ENCODE measurements at places on chromosomes 7 and 10. TPM values are rescaled to one million over a fixed set of nuclear protein-coding genes. Genes with fewer than 3 reads are reported as not detected.
A peak's percentile ranks its signal among the peaks of the same experiment; 100 is the strongest.

Gene CYP3A5
- total RNA-seq, result 0.10 TPM

Gene CPA5
- not detected for total RNA-seq

Gene ZNF804B
- not detected for total RNA-seq

DNA sequence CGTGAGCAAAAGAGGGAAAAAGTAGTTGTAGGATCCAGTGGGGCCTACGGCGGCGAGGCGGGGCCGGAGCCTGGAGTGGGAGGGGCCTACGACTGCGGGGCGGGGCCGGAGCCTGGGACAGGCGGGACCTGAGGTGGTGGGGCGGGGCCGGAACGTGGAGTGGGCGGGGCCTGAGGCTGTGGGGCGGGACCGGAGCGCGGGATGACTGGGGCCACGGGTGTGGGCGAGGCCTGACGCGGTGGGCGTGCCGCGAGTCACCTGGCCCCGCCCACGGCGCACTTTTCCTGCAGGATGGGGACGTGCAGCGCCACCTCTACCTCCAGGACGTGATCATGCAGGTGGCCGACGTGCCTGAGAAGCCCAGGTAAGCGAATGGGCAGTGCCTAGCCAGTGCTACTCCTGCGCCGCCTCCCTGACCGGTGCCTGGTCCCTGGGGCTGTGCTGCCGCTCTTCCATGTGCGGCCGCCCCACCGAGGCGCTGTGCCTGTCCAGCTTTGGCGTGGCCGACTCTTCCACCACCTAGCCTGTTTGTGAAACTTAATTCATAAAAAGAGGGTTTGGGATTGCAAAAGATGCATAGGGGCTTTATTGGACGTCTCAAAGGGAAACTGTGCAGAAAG is 496 bp downstream of the ZNF511 start:
- no peak for DNase-seq

GRCh38 chr7:26603631-26604030 is 260.8 kb downstream of the SKAP2 start:
- no peak for DNase-seq

- no peak for DNase-seq
These were observed 16.9 kb downstream of the ZNF92 start for GRCh38 chr7:65390588-65390987.

GRCh38 chr10:108735380-108735779 is 1187.9 kb downstream of the XPNPEP1 start:
- DNase-seq, result no peak

GRCh38 chr10:119268871-119269506 is 61.6 kb downstream of the GRK5 start:
- DNase-seq, result peak; percentile 31

- no peak for DNase-seq
These were observed 98.2 kb upstream of the IMMP2L start for GRCh38 chr7:111660478-111660877.

DNA sequence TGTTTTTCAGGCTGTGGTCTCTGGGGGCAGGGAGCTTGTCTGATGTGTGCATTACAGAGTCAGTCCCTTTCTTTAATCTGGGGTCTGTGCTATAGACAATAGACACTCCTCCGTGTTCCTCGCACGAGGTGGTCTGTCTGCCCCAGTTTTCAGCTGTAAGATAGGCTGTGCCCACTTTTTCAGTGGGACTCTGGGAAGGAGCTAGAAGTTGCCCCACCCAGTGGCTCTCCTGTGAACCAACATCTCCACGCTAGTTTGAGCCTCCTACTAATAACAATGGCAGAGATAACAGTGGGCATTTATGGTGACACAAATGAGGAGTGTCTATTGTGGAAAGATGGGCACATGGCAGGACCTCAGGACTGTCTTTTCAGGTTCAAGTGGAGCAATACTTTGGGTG is 44.0 kb downstream of the ADRB1 start:
- no peak for DNase-seq

GRCh38 chr7:142557971-142558582 is 191.2 kb upstream of the PRSS1 start:
- DNase-seq, result no peak

Data from glomerular endothelial cell (primary cell).